NCI-H1930 (cell line): ENCODE measurements at places on chromosomes 2 and 18.
A peak's percentile ranks its signal among the peaks of the same experiment; 100 is the strongest.

DNA sequence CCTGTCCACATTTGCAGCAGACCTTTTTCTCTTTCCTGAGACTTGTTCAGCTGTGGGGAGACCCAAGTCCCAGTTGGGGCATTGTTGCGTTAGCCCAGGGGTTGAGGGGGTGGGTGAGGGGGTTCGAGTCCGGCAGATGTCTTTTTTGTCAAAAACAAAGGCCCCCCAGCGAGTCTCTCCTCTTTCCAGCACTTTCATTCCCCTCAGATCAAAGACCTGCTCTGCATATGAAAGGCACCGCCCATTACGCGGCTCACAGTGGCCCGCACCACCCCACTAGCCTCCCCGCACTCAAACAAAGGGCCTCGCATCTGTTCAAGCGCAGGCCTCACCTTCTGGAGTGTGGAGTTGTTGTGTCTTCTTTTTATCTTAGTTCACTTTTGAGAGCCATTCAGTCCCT lies 25.2 kb downstream of the TRABD2A start:
- no peak for DNase-seq

- no peak for DNase-seq
These were observed 147.9 kb downstream of the B3GNT2 start for GRCh38 chr2:62343636-62344337.

- no peak for DNase-seq
These were observed 338.6 kb upstream of the MMADHC start for GRCh38 chr2:149926149-149926548.

DNA sequence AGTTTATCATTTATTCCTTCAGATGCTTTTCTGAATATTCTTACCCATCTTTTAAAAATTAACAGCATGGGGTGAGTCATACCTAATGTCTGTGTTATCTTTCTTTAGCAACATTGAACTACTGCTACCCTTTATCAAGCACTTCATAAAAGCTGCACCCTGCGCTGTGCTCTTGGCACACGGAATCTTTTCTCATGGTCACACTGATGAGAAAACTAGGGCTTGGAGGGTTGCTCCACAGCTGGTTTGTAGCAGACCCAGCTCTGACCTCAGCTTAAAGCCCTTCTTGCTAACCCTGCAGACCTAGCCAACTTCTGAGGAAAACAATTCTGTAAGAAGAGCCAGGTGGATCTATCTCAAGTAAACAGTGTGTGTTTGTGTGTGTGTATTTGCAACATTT lies 106.3 kb downstream of the RNF144A start:
- DNase-seq, result no peak

DNA sequence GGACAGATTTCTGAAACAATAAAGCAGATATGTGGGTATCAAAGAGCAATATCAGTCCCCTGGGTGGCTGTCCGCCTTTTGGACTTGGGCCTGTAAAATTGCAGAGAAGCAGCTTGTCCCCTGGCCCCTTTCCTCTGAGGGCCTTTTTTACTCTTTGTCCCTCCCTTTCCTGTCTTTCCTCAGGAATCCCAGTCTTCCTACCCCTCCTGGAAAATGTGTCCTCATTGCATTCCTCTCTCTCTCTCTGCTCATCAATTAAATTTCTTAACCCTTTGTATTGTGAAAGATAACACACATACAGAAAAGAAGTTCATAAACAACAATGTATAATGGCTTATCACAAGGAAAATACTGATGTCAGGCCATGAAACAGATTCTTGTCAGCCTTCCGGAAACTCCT lies 3.0 kb upstream of the GRB14 start:
- DNase-seq, result no peak

- DNase-seq, result no peak
These were observed 15.6 kb upstream of the SERTAD2 start for GRCh38 chr2:64669288-64669687.

- no peak for DNase-seq
These were observed 96.0 kb upstream of the OTOS start for GRCh38 chr2:240236217-240237111.

DNA sequence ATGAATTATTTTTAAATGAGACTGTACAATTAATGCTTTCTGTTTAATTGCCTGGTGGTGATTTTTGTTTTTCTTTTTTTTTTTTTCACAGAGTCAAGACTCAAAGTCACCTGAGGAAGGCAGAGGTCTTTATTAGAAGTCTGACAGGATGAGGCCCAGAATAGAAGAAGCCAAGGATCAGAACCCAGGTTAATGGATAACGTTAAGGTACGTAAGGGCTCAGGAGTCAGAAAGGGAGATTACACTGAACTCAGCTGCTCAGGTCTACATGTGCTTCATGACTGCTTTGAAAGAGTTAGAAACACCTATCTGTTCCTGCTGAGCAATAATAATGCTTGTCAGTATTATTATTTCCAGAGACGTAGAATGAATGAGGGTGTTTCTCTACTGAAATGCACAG lies 196.5 kb downstream of the LRATD1 start:
- DNase-seq, result no peak

- no peak for DNase-seq
These were observed 20.8 kb upstream of the CHN1 start for GRCh38 chr2:175025946-175026345.

DNA sequence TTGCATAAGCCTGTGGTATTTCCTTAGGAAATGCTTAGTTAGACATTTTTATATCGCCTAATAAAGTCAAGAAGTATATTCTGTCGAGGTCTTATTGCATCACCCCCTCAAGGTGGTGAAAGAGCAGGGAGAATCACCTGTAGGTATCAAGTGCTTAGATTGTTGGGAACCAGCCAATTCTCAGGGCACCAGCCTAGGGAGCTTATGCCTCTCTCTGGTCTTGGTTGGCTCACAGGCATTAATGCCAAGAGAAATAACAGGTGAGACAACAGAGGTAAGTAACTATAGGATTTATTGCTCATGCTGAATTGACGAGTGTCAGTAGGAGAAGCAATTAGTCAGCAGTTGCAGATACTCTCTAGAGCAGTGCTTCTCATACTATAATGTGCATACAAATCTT lies 663.3 kb upstream of the ZNF804A start:
- no peak for DNase-seq

- peak; percentile 4 for DNase-seq
These were observed 32.6 kb downstream of the MARCHF4 start for GRCh38 chr2:216339456-216340279.

- no peak for DNase-seq
These were observed 89.9 kb upstream of the RANBP2 start for GRCh38 chr2:108629417-108629816.

DNA sequence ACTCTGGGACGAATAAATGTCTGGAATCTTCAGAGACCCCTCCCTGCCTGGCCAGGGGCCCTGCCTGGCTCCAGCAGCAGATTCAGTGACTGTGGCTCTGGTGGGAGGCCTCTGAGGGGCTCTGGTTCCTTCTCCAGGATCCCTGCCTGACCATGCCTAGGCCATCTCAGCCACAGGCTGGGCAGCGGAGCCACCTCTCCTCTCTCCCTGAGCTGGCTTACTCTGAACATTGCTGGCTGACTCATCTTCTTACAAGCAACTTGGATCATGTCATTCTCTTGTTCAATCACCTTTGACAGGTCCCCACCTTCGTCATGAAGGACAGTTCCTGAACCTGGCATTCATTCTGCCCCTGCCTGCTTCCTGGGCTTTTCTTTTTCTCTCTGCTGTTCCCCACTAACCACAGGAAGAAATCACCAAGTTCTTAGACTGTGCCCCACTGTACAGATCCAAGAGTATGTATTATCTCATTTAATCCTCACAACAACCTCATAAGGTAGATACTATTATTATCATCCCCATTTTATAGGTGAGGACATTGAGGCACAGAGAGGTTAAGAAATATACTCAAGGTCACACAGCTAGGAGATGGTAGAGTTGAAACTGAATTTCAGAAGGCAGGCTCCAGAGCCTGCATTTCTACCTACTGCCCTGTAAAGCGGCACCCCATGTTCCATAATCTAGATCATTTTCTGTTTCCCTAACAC lies 155.5 kb upstream of the SMAD2 start:
- DNase-seq, result no peak

DNA sequence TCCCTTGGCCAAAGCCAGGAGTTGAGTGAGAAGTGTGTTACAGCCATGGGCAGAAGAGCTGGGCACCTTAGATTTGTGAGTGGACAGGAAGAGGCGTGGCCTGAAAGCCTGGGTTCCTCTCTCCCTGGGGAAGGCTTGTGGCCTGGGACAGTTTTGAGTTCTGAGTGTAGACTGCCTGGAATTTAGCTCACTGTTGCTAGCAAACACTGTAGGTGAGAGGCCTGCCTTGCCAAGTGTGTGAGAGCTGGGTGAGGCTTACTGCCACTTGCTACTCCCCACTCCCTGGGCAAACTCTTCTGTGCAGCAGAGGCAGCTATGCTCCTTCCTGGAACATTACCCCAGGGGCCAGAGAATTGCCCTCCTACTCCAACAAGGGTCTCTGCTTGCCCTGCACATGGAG lies 150.0 kb upstream of the GALNT5 start:
- DNase-seq, result no peak

DNA sequence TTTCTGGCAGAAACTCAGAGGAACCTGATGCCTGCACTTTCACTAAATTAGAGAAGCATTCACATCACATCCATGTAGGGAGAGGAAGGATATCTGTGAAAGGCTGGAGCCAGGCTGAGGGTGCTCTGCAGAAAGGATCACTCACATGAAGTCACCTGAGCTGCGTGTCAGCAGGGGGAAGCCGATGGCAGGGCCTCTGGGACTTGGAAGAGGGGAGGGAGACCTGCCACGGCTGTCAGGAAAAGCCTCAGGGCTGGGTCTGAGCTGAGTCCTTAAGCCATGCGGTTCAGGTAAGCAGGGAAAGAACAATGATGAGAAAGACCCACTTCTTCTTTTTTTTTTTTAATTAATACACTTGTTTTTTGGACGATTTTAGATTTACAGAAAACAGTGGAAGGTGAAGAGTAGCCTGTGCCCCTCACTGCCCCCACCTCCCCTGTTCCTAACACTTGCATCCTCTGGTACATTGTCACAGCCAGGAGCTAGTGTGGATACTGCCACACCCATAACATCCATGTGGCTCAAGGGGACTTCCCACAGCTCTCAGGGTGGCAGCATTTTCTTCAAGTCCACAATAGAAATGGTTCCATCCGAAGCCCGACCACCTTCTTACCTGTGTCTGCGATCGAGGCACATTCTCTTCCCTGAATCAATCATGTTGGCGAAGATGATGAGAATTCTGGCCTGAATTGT lies 156.5 kb upstream of the TPO start:
- DNase-seq, result no peak

DNA sequence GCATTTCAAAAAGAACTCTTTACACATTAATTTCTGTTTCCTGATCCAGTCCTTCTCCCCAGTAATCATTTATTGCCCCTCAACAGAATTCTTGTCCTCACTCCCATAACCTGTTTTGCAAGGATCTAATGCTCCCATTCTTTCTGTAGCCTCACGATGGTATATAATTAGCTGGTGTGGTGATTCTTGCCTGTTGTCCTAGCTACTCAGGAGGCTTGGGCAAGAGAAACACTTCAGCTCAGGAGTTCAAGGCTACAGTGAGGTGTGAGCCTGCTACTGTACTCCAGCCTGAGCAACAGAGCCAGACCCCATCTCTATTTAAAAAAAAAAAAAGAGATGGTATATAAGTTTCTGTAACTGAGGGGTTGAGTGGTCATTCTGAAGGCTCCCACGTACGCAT lies 7.7 kb upstream of the TRAPPC8 start:
- DNase-seq, result no peak

DNA sequence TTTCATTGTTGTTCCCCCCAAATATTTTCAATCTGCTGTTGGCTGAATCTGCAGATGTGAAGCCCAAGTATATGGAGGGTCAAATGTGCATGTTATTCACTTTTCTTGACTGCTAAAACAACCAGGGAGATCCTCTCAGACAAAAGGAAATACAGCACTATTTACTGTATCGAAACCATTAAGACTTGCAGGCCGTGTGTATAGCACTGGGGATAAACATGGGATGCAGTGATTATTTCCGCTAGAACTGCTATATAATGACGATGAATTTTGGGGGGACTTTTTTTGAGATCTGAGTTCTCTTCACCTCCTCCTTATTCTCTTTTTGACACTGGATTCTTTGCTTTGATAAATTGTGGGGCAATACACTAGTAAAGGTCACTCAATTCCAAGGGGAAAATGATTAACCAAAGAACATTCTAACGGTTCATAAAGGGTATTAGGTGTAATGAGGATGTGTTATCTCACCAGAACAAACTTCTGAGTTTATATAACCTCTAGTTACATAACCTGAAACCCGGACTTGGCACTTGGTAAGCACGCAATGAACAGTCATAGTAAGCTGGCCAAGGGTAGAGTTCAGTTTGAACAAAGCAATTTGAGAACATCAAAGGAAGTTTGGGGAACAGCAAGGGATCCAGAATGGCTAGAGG lies 3.5 kb upstream of the UGT1A1 start:
- no peak for DNase-seq

GRCh38 chr2:62363166-62363565 lies 142.8 kb downstream of the TMEM17 start:
- no peak for DNase-seq

DNA sequence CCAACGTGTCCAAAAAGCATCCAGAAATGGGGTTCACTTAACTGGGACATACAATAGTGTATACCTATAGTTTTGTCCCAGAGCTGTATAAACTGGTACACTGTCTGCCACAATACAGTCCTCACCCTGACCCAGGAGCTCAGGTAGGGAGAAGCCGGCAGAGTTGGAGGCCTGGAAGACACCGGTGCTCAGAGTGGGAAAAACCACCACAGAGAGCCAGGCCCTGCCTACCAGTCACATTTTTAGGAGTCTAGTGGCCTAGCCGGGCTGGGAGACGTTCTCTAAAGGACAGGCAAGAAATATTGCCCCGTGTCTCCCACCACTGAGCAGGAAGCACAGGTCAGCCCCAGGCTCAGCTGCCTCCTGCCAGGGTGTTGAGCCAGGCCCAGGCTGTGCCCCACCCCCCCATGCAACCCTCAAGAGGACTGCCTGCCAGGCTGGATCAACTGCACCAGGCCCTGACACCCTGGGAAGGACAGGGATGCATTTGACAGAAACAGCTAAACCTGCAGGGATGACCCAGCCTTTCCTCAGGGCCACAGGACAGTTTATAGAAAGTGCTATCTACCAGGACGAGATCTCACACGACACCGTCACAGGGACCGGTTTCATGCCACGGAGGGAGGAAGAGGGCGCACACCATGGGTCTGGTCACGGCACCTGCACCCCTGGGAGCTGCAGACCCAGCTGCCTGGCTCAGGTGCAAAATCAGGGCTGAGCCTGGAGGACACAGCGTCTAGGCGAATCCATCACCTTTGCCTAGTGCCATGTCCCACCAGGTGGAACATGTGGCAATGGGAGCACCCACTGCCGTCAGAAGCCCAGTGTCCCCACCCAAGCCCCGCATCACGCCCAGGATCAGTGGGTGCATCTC lies 89.9 kb downstream of the TMEM18 start:
- no peak for DNase-seq
